ENCODE measurements at places on chromosomes 6 and 20.

DNA sequence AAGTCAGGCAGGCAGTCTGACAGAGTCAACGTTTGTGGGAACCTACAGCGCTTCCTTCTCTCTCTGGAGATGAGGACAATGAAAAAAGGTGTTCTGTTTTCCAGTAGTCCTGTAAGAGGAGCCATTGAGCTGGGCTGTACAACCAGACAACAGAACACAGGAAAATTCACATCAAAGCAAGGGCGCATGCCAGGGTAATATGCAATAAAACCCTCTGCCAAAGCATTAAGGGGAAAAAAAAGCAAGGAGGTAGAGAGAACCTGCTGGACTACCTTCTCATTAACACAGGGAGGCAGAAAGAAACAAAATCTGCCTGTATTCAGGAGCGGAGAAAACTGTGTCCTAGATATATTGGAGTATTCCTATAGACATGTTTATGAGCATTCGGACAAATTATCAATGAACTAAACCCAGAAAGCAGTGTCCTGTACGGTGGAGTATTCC is 1.3 kb downstream of the RNF24 start:
- peak; percentile 44 for DNase-seq

DNA sequence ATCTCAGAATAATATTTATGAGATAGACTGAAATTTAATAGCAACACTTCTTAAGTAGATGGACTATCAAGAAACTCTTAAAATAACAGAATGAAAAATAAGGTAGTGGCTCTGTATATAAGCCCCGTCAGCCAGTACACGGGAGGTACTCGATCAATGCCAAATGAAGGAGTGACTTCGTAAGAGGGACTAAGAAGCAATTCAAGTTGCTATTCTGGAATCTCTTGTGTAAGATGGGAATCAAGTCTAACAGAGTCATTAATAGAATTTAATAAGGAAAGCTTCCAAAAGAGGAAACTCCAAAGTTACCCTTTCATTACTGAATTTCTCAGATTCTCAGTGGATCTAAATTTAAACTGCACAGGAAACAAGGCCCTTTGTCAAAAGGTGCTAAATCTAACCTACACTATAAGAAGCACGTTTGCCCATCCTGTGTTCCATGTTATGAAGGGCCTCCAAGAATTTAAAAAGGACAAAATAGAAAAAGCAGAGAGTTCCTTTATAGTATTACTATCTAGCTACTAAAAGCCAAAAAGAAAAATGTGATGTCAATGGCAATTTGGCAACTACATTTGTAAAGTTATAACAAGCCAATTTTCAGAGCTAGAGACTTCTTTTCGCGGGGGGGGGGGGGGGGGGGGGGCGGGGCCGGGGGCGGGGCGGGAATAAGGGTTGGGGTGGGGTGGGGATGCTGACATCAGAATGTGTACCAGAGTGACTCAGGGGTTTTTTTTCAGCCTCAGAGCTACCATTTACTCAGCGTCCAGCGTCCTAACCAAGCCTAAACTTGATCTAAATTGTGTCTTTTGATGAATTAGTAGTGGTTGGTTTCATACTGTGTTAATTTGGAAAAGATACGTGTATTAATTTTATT is 200.6 kb downstream of the GMPR start:
- peak; percentile 42 for DNase-seq

DNA sequence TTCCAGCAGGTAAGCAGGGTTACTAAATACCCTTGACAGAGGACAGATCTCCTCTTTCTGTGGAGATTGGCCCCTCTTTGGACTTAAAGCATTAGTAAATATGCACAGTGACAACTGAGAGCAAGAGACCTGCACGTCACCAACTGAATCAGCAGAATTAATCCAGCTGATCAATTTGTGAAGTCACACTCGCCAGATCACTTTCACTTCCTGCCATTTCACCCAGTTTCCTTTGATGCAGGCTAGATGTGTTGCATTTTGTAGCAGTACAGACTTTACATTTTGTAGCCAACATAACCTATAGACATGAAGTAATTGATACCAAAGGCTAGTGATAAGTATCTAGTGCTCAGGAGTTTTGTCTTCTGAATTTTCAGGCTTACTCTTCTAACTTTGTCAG is 11.9 kb downstream of the SYNE1 start:
- no peak for DNase-seq

DNA sequence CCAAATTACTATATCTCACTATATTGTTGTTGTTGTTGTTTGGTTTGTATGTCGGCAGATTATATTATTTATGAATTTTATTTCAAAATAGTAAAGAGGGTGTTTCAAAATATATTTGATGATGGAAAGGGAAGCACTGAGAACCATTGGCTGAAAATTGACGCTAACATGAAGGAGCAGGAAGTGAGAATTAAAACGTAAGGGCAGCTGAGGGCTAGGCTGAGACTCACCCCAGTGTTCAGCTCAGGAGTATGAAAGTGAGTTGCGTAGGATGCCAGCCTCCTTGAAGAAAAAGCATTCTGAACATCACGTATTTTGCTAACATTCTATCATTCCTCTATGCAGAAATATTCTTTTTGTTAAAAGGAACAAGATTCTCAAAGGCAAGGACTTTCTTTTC is 10.7 kb upstream of the IPCEF1 start:
- no peak for DNase-seq

- DNase-seq = no peak
Measured at GRCh38 chr20:63240004-63240403, 4.3 kb downstream of the BIRC7 start.

DNA sequence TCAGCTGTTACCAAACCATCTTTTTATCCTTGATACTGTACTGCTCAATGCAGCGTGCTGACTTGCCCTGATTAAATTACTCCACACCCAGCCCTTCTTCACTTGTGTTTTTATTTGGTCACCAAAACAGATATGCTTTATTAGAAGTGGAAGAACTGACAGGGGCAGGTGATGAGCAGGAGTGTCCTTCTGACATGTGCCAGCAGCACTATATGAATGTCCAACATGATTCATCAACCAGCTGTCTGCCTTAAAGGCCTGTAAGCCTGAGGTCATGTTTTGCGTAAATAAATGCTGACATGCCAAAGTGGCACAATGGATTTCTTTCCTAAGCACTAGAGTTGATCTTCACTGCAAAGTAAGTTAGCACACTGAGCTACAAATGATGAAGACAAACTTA is 15.4 kb downstream of the POPDC3 start:
- DNase-seq = no peak

GRCh38 chr6:290111-290922 is 2.0 kb upstream of the DUSP22 start:
- DNase-seq = no peak

- DNase-seq = no peak
Measured at GRCh38 chr6:3627501-3627900, 124.0 kb downstream of the PXDC1 start.

- no peak for DNase-seq
Measured at GRCh38 chr6:141990840-141991239, 141.9 kb upstream of the GJE1 start.

DNA sequence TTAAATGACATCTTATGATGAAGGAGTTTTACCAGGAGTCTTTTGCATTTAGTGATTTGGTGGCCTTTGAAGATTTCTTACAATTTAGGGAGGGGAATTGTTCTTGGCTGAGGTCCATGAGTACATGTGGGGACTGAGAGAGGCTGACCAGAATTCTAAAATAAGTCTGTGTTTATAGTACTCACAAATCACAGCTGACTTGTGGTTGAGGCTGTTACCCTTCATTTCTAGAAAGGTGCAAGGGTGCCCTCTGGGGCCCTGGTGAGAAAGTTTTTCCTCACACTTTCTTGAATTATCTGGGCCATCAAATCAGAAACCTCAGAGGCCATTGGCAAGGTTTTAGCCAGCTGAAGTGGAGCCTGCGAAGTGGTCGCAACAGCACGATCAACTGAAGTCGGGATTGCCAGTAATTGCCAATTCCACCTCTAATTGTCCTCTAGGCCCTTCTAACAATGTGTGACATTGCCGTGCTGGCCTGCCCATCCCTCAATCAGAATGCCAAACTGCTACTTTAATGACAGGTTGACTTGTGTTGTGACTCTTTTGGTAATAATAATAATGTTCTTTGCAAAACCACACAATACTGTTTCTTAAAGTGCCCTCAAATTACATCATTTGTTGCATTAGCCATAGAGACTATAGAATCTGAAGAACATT is 221.6 kb downstream of the OGFRL1 start:
- peak; percentile 38 for DNase-seq

GRCh38 chr20:539848-540247 is 3.7 kb downstream of the CSNK2A1 start:
- DNase-seq = peak; percentile 60

GRCh38 chr6:45679163-45679562 is 301.4 kb upstream of the SUPT3H start:
- no peak for DNase-seq

Data from inflammatory macrophage treated with lipopolysaccharide for 1 hour (primary cell).